ENCODE measurements at places on chromosomes 4 and X.

DNA sequence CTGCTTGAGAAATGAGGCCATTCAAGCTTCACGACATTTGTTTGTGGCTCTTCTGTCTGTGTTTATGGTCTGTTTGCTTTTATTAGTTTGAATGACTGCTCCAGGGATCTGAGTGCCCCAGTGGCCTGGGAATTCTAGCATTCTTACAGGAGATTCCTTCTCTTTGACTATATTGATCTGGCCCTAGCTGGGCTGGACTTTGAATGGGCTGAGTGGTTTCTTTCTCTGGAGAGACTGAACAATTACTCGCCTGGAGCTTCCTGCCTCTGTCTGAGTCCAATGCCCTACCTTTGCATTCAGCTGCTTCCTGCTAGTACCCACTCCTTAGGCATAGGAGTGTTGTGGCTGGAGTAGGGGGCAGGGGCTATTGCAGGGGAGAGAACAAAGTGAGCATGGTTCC is 51.2 kb upstream of the EDA start:
- no peak for ATAC-seq

- no peak for ATAC-seq
Measured at GRCh38 chr4:1398681-1399507, 7.3 kb downstream of the NKX1-1 start.

DNA sequence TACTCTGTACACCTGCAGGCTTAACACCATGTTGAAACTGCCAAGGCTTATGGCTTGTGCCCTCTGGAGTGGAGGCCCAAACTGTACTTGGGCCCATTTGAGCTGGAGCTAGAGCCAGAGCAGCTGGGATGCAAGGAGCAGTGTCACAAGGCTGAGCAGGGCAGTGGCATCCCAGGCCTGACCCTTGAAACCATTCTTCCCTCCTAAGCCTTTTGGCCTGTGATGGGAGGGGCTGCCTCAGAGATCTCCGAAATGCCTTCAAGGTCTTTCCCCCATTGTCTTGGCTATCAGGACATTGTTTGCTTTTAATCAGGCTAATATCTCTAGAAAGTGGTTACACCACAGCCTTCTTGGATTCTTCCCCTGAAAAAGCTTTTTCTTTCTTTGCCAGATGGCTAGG is 10.9 kb upstream of the PNMA5 start:
- ATAC-seq = no peak

- ATAC-seq = no peak
Measured at GRCh38 chr4:771464-771863, 54.5 kb downstream of the CPLX1 start.

DNA sequence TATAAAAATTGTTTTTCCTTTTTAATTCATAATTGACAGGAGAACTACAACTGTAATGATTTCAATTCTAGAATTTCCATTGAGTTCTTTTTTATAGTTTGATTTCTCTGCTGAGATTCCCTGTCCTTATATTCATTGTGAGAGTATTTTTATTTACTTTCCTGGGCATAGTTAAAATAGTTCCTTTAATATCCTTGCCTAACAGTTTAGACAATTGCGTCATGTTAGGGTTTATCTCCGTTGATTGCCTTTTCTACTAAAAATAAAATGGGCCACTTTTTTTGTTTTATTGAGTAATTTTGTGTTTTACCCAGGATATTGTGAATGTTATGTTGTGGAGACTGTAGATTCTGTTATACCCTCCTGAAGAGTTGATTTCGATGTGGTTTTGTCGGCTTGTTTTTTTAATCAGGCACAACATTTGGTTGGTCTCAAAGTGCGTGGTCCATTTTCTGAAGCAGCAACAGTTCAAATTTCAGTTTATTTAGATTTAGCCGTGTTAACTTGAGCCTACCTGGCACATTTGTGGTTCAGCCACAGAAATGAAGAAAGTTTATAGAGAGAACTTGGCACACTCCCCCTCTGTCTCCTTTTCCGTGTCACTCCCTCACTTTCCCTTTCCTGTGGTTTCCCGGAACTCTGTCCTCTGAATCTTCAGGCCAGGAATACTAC is 16.0 kb upstream of the PRRG1 start:
- ATAC-seq = no peak

DNA sequence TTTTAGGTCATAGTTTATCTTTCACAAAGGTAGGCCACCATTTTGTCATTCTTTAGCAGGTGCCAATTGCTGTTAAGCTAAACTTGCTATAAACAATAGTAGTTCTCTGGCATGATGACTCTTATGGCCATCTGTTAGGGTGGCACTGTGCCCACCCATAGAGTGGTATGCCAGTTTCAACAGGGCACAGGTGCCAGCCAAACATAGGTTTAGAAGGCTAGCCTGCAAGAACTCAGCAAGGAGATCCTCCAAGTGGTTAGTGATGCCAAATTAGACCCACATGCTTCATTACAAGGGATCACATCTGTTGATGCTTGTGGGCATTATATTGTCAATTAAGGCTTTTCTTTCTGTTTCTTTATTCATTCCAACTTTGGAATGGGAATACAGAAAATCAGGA is 204.5 kb downstream of the FMR1NB start:
- no peak for ATAC-seq

GRCh38 chr4:186404562-186405134 is 138.7 kb downstream of the F11 start:
- no peak for ATAC-seq

- ATAC-seq = peak; percentile 74
Measured at GRCh38 chr4:23814587-23814986, 75.3 kb downstream of the PPARGC1A start.

- ATAC-seq = peak; percentile 67
Measured at GRCh38 chr4:159197260-159197884, 94.5 kb downstream of the RAPGEF2 start.

- ATAC-seq = no peak
Measured at GRCh38 chr4:21733894-21734630, 214.5 kb downstream of the KCNIP4 start.

DNA sequence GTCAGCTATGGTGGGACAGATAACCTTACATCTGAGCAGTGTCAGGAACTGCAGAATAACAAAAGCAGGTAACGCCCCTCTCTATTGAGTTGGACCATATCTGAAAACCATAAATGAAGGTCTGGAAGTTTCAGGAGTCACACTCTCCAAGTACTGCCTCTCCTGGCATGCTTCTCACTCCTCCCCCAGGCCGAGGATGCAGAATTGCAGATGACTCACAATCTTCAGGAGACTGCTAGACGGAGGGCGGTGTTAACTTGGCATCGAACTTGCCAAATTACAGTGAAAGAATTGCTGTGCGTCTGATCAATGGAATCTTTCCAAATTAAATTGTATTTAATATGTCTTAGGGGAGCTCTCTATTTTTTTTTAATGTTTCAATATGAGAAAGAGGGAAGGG is 67.1 kb upstream of the TRIM2 start:
- ATAC-seq = no peak

GRCh38 chr4:169818063-169818679 is 60.4 kb upstream of the HPF1 start:
- ATAC-seq = no peak

DNA sequence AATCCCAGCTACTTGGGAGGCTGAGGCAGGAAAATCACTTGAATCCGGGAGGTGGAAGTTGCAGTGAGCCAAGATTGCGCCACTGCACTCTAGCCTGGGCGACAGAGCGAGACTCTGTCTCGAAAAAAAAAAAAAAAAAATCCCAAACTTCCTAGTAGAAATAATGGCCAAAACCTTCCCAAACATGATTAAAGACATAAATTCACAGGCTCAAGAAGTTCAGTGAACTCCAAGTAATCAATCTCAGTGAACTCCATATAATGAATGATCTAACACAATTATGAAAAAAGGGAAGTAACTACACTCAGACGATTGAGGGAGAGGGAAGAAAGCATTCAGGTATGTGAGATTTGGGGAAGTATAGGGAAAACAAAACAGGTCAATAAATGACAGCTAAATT is 6.5 kb downstream of the FUNDC1 start:
- no peak for ATAC-seq

GRCh38 chrX:129653971-129654651 is 645 bp downstream of the APLN start:
- ATAC-seq = peak; percentile 79

DNA sequence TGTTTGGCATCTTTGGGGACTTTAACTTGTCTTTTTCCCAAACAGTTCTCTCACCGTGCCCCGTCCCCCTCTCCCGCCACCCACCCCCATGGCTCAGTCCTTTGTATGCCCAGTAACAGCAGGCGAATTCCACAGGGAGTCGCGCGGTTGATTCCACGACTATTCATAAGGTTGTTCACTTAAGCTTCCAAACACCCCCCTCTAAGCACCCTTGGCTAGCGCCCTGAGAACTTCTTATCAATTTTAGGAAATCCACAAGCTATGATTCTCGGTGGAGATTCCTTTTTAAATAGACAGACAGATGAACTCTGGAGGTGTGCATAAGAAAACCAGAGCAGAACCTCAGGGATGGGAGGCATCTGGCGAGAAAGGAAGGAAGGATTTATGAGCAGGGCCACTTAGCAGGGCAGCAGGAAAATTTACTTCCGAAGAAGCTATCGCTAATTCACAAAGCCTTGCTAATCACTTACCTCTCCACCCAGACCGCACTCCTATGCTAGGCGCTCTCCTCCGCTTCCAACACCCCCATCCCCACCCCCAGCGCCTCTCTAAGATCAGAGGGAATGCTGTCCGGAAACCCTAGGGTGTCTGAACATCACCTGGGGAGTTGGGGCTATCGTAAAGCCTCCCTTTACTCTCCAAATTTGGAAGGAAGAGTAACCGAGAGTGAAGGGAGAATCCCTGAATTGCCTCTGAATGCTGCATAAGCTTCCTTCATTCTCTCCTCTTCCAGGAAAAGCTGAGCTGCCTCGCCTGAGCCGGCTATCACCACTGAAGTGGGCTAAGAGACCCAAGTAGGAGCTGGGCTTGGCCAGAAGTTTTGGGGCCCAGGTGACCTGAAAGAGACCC is 1.7 kb downstream of the UNC5C start:
- ATAC-seq = peak; percentile 0

DNA sequence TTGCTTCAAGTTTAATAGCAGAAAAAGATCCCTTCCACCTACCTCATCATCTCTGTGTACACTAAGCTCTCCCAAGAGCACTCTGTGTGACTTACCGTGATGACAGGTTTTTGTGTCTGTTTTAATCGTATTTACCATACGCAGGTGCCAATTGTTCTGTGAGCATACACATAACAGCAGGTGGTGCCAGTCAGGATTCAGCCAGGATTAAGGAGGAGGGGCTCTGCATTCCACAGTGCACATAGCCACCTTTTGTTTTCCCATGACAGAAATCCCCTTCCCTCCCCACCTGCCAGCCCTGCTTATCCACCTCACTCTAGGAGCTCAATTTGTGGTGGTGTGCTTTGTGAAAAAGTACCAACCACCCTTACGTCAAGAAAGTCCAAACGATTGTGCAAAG is 14.8 kb downstream of the ANK2 start:
- no peak for ATAC-seq

GRCh38 chrX:29691044-29691443 is 524.3 kb upstream of the MAGEB2 start:
- ATAC-seq = no peak

DNA sequence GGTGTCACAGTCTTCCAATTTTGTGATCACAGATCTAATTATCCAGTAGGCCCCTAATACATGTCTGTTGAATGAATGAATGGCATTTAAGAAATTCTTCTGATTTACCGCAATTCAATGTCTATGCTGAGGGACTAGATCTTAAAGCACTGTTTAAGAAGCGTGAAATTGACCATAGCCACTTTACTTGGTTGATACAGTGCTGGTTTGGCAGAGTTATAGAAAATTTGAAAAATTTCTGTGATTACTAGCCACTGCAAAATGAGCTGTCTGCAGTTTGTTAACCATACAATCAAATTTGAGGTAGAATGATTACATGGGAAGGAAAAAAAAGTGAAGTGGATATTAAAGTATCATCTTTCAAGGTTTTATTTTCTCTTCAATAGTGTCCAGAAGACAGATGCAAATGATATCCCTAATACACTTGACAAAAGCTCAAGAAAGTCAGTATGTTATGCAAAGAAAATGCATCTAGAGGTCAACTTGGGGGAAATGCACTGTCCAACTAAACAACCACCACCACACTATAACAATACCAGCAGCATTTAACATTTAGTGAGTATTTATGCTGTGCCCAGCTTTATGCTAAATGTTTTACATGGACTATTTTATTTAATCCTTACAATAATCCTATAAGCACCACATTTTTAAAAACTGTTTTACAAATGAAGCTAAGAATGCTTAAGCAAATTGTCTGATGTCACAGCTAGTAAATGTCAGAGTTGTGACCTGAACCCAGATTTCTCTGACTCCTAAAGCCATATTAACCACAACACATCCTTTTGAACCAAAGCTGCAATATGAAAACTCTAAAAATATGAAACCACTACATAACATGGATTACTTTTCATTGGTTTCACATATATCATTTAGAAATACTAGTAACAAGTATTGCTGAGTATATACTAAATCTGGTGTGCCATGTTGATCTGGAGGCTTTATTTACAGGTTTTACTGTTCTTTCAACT is 217.9 kb upstream of the MAB21L2 start:
- ATAC-seq = no peak

DNA sequence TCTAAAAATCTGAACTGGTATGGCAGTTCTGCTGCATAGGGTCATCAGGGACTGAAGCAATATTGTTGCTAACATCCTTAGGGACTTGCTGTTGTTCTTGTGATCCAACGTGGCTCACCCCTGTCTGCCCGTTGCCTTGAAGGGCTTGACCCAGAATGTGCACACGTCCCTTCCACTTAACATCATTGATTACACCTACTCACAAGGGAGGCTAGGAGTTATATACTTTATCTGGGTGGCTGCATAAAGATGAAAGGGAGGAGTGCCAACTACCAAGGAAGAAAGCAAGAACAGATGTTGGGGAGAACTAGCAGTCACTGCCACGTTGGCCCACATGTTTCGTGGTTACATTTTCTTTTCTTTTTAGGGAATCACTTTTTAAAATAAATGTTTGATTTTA is 34.0 kb downstream of the SLC9A6 start:
- ATAC-seq = no peak

- ATAC-seq = peak; percentile 78
Measured at GRCh38 chr4:84965553-84966381, 723 bp downstream of the WDFY3 start.

DNA sequence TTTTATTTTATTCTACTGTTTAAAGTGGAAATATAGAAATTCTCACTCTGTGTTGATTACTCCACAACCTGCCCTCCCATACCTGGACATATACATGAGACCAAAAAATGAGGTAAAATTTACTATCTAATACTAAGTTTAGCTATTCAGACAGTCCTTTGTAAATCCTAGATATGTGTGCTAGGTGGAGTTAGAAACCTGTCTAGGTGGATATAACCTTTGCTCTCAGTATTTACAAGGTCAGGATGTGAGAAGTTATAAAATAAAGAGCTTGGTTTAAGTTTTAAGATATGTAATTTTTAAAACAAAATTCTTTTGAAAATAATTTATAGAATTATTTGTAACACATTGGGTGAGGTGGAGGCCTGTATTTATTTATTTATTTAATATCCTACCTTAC is 221.5 kb downstream of the PCDH7 start:
- no peak for ATAC-seq

GRCh38 chr4:182604161-182604622 is 313.0 kb downstream of the DCTD start:
- ATAC-seq = no peak

DNA sequence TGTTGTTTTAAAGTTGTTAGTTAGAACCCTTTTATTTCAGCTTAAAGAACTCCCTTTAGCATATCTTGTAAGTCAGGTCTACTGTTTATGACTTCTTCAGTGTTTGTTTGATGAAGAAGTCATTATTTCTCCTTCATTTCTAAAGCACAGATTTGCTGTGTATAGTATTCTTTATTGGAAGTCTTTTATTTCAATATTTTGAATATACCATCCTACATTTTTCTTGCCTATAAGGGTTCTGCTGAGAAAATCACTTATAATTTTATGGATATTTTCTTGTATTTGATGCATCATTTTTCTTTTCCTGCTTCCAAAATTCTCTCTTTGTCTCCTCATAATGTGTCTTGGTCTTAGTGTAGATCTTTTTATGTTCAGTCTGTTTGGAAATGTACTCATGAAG is 134.5 kb downstream of the CPXCR1 start:
- no peak for ATAC-seq
